ENCODE measurements at places on chromosomes 11 and 22.

GRCh38 chr11:125770583-125770982 lies 8.0 kb downstream of the PATE2 start:
- DNase-seq = no peak

DNA sequence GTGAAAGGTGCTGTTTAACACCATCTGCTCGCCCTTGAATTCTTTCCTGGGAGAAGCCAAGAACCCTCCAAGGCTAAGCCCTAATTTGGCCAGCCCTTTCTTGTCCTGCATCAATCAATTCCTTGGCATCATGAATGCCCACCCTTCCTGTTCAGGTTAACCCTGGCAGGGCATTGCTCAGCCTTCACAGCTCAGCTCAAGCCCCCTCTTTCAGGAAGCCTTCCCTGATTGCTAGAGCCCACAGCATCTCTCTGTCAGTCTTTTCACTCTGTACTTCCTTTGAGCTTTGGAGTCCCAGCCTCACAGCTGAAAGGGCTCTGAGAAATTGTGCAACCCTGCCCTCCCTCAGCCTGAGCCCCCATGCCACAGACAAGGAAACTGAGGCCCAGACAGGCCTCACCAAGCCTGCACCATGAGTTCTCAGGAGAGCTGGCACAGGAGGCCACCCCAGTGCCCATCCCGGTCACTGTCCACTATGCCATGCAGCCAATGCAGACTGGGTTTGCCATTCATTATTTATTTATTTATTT lies 16.9 kb downstream of the RPL3 start:
- DNase-seq = no peak

DNA sequence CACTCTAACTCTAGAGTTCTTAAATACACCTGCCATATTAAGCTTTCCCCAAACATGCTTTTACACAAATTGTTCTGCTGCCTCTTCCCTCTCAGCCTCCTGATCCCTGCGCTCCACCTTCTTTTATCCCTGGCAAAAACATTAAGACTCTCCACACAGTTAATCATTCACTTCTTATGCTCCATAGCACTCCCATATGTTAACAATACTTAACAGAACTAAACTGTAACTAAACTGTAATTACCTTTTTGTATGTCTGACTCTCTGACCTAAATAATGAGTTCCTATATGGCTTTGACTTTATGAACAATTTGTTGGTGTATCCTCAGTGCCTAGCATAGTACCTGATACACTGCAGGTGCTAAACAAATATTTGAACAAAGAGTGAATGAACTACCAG lies 71.8 kb downstream of the BTBD10 start:
- no peak for DNase-seq

DNA sequence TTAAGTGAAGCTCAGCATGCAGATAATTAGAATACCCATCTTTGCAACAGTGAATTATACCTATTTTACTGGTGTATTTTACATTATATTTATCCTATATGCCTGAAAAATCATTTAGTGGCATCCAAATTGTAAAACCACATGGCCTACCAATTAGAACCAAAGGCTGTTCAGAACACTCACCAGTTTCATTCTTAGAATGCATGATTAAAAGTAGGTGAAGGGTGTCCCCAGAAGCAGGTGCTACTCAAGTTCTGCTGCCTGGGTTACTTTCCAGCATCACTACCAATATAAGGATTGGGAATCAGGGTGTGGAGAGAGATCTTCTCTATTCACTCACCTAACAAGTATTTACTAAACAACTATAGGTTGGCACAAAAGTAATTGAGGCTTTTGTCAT lies 103.3 kb downstream of the SGSM3 start:
- no peak for DNase-seq

DNA sequence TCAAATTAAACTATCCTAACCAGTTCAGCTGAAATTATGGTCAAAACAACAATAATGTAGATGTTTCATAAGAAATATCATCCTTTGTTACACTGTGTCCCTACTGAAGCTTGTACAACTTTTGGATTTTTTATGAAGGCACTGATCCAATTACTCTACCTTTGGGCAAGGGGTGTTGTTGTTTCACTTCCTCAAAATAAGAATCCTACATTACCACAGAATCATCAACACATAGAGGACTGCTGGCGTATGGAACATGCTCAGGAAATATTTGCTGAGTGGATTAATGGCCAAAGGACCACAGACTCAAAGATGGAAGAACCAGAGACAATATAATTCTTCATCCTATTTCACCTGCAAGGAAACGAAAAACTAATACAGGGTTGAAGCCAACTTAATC lies 907.5 kb upstream of the CCDC90B start:
- no peak for DNase-seq

DNA sequence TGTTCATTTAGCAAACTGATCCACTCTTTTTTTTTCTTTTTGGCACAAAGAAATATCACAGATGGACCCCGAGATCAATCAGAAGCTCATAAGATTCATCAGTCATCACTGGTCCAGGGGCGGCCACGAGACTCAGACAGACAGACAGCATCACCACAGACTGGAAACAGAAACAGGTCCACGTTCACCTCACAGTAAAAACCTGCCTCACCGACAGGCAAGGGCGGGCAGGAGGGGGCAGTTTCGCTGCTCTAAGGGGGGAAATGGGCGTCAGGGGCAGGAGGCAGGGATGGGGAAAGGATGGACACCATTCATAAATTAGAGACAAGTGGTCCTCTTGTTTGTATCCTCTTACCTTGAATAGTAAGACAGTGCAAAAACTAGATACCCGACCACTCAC lies 16.5 kb downstream of the CHST1 start:
- DNase-seq = no peak

DNA sequence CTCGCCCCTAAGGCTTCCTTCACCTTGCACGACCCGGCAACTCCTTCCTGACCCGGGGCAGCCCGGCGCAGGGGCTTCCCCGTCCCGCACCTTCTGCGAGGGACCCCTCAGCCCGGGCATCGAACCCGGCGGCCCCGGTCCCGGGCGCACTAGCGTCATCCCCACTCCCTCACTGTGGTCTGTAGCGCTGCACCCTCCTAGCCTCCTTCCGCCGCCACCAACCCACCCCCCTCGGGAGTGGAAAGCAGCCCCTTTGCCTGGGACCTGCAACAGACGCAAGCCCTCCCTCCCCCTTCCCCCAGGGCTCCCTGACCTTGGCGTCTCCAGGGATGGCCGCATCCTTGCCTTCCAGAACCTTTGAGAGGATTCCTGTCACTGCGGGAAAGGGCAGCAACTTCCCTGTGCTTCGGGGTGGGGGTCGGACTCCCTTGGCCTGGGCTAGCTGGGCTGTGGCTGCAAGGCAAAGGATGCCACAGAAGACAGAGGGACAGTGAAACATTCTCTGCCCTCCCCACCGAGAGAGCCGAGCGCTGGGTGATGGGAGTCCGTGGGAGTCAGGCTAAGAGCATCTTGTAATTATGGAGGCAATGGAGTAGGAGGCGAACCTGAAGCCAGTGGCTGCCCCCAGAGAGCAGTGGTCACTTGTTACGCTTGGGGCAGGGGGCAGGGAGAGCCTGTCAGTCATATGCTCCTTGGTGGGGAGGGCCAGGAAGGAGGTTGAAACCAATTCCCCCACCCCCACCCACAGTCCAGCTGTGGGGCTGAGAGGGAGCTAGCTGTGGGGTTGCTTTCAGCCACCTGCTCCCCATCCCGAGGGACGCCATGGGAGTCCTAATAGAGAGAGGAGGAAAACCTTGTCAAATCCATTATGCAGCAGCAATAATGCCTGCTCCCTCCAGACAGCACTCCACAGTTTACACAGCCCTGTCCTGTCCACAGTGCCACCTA lies 920 bp downstream of the TMEM132A start:
- DNase-seq = peak; percentile 8

GRCh38 chr11:71991494-71991893 lies 7.2 kb upstream of the IL18BP start:
- DNase-seq = no peak

GRCh38 chr11:78355309-78355705 lies 62.3 kb downstream of the GAB2 start:
- DNase-seq = no peak

DNA sequence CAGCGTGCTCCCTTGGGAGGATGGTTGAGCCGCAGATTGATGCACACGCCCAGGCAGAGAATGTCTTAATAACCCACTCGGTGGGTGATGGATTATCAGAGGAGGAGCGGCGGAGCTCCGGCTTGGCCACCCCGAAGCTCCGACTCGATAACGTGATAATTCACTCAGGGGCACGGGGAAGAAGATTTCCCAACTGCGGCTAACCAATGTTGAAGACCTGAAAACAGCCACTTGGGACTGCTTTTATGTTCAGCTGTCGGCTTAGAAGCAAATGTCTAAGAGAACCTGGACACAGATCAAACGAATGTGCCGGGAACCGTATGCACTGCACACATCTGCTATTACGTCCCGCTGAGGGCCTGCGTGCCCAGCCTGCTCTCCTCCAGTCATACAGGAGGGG lies 206.8 kb upstream of the CADM1 start:
- DNase-seq = no peak

GRCh38 chr11:8023831-8024555 lies 36.9 kb downstream of the EIF3F start:
- DNase-seq = peak; percentile 73

DNA sequence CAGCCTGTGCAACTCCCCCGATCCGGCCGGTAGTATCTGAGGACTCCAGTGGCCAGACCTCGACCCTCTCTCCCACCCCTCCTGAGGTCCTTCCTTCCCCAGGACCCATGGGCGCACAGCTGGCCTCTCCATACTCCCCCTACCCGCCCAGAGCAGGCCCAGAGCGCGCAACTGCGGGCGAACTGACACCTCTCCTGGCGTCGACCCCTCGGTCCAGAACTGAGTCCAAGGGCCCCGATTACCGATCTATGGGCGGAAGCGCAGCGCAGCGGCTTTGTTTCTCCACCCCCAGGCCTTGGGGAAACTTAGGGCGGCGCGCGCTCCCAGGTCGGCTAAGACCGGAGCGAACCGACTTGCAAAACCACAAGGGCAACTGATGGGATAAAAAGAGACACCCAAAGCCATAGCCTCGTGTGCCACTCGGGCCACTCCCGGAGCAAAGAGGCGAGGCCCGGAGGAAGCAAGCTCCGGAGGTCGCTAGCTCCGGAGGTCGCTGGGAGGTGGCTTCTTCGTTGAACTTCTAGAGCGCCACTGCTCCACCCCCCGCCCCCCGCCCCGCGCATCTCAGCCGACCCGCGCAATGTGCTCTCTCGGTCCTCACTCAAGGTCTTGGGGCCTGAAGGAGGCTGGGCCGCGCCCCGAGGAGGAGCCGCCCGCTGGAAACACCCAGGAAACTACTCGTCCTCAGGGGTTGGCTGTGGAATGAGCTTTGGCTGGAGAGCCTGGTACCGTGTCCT lies 9.8 kb upstream of the ALX4 start:
- DNase-seq = no peak

DNA sequence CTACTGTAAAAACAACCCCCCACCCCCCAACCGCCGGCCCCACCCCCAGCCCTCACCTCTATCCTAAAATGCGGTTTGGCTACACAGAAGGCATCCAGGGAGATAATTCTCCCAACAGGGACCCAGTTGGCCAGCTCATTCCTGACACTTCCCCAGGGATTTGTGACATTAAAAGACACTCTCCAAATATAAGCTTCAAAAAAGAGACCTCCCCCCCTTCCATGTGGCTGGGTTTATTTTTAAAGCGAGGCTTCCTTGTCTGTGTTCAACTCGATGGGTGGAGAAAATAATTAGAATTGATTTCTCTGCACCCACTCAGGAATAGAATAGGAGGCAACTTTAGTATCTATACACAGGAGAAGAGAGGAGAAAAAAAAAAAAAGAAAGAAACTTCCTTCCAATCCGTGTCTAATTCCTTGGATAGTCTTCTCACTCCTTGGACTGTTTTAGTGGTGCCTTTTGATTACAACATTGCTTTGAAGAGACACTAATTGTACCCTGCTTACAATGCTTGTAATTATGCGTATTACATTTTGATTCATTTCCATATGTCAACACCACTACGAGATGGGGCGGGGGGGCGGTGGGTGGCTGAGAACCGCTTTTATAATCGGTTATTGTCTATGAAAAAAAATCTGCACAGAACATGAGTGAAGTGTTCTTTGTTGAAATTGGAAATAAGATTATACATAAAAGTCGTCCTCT lies 500.4 kb downstream of the MIAT start:
- no peak for DNase-seq

- DNase-seq = peak; percentile 65
These were observed 4.1 kb upstream of the MAPK11 start for GRCh38 chr22:50274311-50274710.

- DNase-seq = no peak
These were observed 10.7 kb downstream of the PRAME start for GRCh38 chr22:22548317-22548716.

GRCh38 chr11:47269002-47269828 lies 718 bp upstream of the MADD start:
- peak; percentile 87 for DNase-seq

- DNase-seq = no peak
These were observed 62.4 kb downstream of the CRYBB2 start for GRCh38 chr22:25281675-25282345.

- no peak for DNase-seq
These were observed 26.0 kb downstream of the ZNRF3 start for GRCh38 chr22:28909375-28909774.

DNA sequence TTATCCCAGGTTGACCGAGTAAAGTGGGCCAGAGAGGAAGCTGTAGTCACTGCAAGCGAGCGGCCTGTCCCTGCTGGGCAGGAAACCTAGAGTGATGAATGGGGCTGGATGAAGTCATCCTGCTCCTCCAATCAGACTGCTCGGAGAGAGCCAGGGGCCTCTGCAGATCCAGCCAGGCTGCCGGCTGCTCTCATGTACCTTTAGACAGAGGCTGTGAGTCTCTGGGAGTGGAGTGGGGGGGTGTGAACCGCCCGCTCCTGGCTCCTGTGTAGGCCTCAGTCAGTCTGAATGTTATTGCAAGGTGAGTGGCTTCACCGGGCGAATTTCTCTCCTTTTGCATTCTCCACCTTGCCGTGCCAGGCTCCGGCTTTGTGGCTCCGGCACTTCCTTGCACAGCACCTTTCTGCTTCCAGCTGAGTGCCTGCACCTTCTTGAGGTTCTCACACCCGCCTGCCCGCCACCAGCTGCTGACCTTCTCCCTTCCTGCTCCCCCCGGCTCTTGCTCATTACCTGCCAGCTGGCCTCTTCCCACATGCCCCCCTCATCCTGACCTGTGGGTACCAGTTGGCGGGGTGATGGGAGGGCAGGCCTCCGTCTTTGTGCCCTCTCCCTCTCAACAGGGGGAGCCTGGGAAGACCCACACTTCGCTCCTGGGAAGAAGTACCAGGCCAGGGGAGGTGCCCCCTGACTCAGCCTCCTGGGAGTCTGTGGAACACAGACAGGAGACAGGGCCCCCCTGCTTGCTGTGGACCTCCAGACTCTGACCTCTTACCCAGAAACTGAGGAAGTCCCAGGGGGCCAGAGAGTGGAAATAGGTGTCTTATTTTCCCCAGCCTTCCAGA lies 79.9 kb downstream of the GRAMD1B start:
- DNase-seq = peak; percentile 55

DNA sequence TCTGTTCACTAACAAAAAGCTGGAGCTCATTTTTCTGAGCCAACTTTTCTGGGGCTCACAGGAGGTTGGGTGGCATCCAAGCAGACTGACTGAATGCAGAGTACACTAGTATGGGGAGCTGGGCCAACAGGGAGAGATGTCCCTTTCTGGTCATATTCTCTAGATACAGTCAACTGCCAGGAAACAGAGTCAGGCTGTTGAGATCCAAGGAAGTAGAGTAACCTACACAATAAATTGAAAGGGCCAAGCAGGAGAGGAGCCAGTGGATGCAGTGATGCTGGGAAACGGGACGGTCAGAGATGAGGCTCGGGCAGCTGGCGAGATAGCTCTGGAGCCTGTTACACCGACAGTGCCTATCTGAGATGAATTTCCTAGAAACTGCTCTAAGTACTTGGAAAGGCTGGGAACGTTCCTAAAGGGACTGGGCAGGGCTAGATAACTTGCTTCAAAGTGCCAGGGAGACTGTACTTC lies 71.1 kb downstream of the LARGE2 start:
- no peak for DNase-seq
